ENCODE measurements at places on chromosomes 1 and 21.

- no peaks in the 10 kb centered on the region for H3K27me3 ChIP-seq
- DNase-seq, result no peak
- peaks cover 22% of the 10 kb centered on the region for H3K4me1 ChIP-seq
Observed at GRCh38 chr1:117363571-117364048, 3.6 kb upstream of the MAN1A2 start.

GRCh38 chr1:185652348-185652747 is 81.8 kb upstream of the HMCN1 start:
- no peaks in the 10 kb centered on the region for H3K36me3 ChIP-seq
- no peak overlapping the region for H3K4me3 ChIP-seq
- 0 out of 2 replicates have a peak, but pooled peaks cover 3% of the 10 kb centered on the region for H3K27me3 ChIP-seq
- peak; percentile 68 for DNase-seq

GRCh38 chr1:198913667-198914066 is 274.8 kb downstream of the PTPRC start:
- H3K36me3 ChIP-seq, result peaks cover 2% of the 10 kb centered on the region
- no peak overlapping the region for H3K4me3 ChIP-seq
- no peaks in the 10 kb centered on the region for H3K27me3 ChIP-seq
- no peak overlapping the region for H3K27ac ChIP-seq
- peaks cover 20% of the 10 kb centered on the region for H3K4me1 ChIP-seq

- no peaks in the 10 kb centered on the region for H3K27me3 ChIP-seq
- peak overlapping the region; percentile 100 for H3K27ac ChIP-seq
- peak overlapping the region; percentile 29 for H3K4me3 ChIP-seq
- peaks cover 61% of the 10 kb centered on the region for H3K4me1 ChIP-seq
- H3K36me3 ChIP-seq, result no peaks in the 10 kb centered on the region
- DNase-seq, result no peak
Observed at GRCh38 chr1:40794974-40795715, 11.6 kb downstream of the KCNQ4 start.

GRCh38 chr1:89274411-89274857 is 1.8 kb upstream of the GBP5 start:
- DNase-seq, result no peak
- H3K36me3 ChIP-seq, result no peaks in the 10 kb centered on the region
- no peak overlapping the region for H3K27ac ChIP-seq
- no peak overlapping the region for H3K4me3 ChIP-seq

DNA sequence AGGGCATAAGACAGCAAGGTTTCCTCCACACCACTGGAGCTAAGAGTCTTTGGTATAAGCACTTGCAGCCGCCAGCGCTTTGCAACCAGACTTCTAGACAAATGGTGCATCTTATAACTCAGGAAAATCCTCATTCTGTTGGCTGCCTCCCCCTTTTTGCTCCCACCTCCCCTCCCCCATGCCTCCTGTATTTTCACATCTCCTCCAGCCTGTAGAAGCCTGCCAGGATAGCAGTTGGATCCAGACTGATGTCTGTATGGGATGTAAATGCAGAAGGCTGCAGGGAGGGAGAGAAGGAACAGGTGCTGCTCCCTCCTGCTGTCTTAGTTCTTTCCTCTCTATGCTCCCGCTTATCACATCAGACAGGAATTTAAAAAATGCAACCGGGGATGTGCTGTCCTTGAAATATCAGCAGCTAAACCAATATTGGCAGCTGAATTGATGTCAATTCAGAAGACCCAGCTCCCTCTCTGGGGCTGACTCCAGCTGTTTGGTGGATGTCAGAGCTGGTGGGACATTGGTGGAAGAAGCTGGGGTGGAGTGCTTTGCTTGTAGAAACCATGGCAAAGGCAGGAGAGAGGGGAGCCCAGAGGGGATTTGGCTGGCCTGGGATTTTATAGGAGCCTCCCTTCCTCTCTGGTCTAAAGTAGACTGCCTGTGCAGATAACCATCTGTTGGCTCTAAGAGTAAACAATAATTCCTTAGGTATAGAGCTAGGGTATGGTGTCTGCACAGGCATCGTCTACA is 53.5 kb downstream of the NFASC start:
- H3K27ac ChIP-seq, result no peak overlapping the region
- no peaks in the 10 kb centered on the region for H3K36me3 ChIP-seq
- H3K27me3 ChIP-seq, result no peaks in the 10 kb centered on the region
- no peak overlapping the region for H3K4me3 ChIP-seq
